ENCODE measurements at places on chromosomes 11 and 22. TPM values are rescaled to one million over a fixed set of nuclear protein-coding genes. Genes with fewer than 3 reads are reported as not detected.
A peak's percentile ranks its signal among the peaks of the same experiment; 100 is the strongest.

DNA sequence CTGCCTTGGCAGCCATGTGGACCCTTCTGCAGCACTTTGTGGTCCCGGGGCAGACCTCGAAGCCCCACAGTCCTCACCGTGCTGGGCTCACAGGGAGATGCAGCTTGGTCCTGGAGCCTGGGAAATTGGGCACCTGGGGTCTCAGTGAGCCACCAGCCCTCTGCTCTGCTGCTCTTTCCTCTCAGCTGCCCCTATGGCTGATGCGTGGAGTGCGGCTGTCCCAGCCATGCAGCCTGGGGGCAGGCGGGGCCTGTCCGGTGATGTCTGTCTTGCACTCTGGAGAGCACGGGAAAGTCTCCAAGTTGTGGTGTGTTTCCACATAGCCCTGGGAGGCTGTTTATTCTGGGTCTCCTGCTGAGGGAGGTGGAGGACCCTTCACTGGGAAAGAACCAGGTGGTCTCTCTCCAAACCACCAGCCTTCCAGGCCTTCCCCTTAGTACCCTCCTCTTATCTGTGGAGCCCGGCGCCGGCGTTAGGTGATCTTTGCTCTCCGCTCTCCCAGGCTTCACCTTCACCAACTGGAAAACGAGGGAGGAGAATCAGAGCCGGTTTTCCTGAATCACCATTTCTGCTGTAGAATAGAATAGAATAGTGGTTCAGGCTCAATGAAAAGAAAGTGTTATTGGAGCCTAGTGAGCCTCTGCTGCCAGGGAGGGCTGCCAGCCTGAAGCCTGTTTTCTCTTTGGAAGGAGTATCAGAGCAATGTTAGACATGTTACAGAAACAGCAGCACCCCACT is 41.2 kb upstream of the GRAMD4 start:
- DNase-seq: peak; percentile 76

DNA sequence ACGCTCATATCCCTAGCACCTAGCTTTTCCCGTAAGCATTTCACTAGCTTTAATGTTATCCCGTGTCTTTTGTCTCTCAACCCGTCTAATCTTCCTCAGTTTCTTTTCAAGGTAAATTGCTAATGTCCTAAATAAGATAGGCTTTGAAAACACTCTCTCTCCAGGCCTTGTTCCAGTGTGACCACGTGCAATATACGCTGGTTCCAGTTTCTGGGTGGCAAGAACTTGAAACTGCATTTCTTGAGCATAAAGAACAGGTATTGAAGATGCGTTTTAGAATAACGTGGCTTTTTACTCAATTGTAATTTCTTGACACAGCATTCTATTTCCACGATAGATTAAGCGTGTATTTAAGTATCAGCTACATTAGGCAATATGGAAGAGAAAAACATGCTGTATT is 1.1 kb downstream of the CDC45 start:
- no peak for DNase-seq

The RRM1 gene
- total RNA-seq: 28.9 TPM

GRCh38 chr22:38043151-38044039 is 13.8 kb upstream of the PICK1 start:
- DNase-seq: no peak

DNA sequence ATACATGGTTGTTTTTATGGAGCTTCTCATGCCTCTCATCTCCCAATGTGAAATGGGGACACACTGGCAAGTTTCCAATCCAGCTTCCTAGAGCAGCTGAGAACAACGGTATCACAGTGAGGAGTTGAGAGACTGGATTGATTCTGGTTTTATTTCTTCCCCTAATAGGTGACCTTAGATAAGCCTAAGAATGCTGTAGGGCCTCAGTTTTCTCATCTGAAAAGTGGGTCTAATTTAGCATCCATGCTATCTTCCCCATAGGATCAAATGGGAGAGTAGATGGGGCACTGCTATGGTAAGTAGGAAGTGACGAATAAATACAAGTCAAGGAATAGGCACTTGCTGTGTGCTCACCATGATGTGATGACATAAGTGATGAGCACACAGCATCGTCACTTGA is 61.1 kb upstream of the PHOX2A start:
- DNase-seq: no peak

DNA sequence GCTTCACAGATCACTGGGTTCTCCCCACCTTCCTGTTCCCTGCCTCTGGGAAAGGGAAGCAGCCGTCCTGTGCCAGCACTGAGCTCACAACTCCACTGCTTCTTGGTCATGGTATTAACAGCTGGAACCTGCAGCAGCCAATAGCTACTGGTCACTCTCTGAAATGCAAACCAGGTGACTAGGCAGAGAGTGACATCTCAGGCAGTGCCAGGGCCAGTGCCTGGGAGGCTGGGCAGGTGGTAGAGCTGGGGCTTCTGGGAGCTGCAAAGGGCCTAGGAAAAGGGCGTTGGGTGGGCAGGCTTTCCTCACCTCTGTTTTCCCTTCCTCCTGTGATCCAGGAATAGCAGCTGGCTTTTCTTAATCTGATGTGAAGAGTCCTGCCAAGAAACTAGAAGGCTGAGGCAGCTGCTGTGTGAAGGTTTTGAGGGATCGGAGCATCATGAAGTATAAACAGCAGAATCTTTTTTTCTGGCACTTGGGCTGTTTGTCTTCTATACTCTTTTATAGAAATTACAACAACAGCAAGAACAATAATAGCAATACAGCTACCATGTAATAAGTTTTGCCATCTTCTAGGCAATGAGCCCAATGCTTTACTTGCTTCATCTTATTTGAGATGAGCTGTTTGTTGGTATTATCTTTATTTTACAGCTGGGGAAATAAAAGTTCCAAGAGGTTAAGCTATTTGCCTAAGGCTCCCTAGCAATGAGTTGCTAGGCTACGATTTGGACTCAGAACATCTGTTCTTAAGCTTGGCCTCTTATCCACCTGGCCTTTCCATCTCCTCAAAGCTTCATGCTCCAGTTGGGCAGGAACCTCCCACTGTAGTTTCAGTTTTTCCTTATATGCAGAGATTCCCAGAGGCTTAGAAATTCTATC is 22.0 kb upstream of the CD44 start:
- DNase-seq: no peak
